ENCODE measurements at places on chromosomes 13 and 19.

- DNase-seq: no peak
Measured at GRCh38 chr13:114263578-114263977, 17.8 kb upstream of the UPF3A start.

DNA sequence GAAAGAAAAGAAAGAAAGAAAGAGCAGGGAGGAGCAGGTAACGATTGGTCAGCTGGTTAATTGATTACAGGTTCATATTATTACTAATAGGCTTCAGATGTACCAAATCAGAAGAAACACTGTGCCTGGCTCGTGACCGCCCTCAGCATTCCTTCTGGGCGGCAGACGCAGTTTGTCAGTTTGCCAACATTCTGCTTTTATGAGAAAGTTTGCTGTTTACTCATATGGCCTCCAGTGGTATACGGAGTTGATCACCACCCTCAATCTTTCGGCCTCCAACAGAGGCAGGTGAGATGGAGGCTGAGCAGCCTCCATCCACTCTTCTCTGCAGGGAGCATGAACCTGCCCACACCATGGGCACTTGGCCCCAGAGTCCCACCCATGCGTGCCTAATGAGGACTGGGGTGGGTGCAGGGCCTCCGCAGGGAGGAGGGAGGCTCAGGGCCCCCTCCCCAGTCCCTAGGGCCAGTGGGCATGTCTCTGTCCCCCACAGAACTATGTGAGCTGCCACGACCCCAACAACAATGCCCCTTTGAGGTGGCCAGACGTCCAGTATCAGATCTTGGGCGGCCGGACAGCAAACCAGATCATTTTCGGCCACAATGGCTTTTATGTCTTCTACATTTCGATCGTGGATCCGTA, 8.8 kb downstream of the PRR22 start:
- DNase-seq: peak; percentile 82

DNA sequence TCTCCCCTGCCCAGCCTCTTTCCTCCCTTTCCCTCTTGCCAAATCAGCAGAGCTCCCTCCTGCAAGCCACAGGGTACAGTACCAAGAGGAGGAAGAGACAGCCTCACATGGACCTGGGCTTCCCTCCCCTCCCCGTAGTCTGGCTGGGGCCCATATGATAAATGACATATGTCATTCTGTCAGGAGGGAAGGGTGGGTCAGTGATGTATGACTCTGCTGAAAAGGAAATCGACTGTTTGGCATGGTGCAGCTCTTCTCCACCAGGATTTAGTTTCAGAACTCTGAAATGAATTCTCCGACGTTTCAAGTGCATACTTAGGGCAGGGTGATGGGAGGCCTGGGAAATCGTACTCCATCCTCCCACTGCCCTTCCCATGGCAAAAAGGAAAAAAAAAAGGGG, 9.8 kb downstream of the TSHZ3 start:
- no peak for DNase-seq

GRCh38 chr19:32662186-32662585, 12.8 kb downstream of the ANKRD27 start:
- peak; percentile 72 for DNase-seq

DNA sequence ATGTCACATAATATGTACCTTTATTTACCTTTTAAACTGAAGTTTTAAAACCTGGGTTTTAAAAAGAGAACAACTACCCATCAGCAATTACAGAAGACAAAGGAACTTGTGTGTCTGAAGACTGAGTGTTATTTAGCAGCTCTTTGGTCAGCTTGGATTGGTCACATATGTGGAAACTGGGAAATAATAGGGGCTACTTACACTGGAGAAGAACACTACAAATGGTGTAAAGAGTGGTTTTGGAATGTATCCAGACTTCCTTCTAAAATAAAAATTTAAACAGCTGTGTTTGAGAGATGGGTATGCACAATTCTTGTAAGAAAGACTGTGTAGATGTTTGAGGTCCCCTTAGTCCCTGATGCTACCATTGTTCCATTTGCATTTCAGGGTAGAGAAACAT, 13.3 kb downstream of the TNFRSF19 start:
- no peak for DNase-seq

- DNase-seq: no peak
Measured at GRCh38 chr13:31321457-31321856, 121.7 kb downstream of the B3GLCT start.

- peak; percentile 71 for DNase-seq
Measured at GRCh38 chr19:45766869-45767346, 2.1 kb downstream of the SIX5 start.

- DNase-seq: peak; percentile 36
Measured at GRCh38 chr13:70960841-70961443, 852.7 kb upstream of the KLHL1 start.

DNA sequence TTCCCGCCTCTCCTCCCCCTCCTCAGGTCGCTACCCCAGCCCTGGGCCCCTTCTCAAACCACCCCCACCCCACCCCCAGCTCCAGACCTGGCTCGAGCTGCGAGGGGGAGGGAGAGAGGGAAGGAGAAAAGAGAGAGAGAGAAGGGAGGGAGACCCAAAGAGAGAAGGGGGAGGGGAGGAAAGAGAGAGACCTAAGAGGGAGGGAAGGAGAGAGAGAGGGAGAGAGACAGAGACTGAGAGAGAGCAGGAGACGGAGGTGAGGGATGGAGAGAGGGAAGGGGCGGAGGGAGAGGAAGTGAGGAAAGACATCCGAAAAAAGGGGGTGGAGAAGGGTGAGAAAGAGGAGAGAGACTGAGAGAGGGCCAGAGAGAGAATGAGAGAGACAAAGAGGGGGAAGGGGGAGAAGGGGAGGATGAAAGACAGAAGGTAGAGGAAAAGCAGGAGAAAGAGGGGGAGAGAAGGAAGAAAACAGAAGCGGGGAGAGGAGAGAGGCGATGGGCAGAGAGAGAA, 2.0 kb upstream of the SPACA6 start:
- DNase-seq: peak; percentile 54

- no peak for DNase-seq
Measured at GRCh38 chr13:106187101-106187500, 348.4 kb downstream of the EFNB2 start.

GRCh38 chr13:113800576-113800926, 41.5 kb downstream of the TMEM255B start:
- DNase-seq: no peak

GRCh38 chr13:48504606-48505005, 28.3 kb downstream of the RCBTB2 start:
- no peak for DNase-seq
